ENCODE measurements at places on chromosomes 5 and 9.

DNA sequence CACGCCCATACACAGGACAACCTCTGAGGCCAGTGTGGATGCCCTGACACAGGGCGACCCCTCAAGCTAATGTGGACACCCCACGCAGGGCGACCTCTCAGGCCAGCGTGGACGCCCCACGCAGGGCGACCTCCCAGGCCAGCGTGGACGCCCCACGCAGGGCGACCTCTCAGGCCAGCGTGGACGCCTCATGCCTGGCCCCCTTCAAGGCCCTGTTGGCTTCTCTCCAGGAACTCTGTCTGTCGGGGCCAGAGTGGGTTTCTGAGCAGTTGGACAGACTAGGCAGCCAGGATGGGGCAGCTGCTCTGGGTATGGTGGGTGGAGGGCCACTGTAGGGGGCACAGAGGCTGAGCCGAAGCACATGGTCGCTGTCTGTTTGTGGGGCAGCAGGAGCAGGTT is 47.4 kb downstream of the LMX1B start:
- no peak for DNase-seq

GRCh38 chr5:125214080-125214479 is 467.6 kb upstream of the ZNF608 start:
- no peak for DNase-seq

DNA sequence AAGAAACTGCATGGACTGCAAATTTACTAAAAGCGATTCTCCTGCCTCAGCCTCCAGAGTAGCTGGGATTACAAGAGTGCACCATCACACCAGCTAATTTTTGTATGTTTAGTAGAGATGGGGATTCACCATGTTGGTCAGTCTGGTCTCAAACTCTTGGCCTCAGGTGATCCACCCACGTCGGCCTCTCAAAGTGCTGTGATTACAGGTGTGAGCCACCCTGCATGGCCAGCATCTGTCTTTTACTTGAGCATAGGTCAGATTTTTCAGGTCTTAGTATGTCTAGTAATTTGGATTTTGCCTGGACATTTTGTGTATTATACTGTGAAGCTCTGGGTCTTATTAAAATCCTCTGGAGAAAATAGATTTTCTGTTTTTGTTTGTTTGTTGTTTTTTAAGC is 277.8 kb upstream of the VLDLR start:
- no peak for DNase-seq

GRCh38 chr5:38598994-38599617 is 42.7 kb upstream of the LIFR start:
- DNase-seq, result no peak

GRCh38 chr9:13501018-13501417 is 221.5 kb upstream of the MPDZ start:
- no peak for DNase-seq

DNA sequence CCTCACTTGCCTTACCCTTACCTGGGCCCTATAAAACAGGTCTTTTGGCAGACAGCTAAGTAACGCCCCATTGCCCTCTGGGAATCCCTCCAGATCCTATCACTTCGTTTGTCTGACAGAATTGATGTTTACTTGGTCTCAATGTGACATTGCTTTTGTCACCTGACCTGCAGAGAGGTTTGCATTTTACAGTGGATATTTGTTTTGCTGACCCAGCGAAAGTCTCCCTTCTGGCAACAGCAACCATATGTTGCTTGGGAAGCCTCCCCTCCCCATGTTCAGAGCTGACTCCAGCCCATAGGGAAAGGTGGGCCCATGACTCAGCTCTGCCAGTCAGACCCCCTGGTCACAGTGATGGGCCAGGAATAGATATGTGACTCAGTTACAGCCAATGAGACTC is 54.0 kb upstream of the LARP1 start:
- DNase-seq, result no peak

- DNase-seq, result peak; percentile 34
Measured at GRCh38 chr9:110252509-110253139, 3.7 kb downstream of the TXN start.

- DNase-seq, result no peak
Measured at GRCh38 chr5:52703321-52703720, 84.4 kb upstream of the ITGA1 start.

DNA sequence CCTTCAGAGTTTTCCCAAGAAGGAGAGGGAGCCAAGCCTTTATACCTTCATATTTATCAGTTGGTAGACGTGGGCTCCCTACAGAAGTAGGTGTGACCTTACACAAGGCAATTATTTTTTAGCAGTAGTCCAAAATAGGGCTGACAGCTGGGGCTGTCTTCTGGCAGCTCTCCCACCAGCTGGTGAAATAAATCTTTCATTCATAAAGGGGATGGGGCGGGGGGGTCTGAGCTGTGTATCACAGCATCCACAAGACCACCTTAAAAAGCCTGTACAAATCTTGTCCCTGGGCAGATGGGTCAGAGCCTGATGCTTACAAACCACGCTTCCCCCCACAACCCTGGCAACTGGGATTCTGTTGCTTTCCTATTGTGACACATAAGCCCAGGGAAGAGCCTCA is 19.7 kb downstream of the CSF2 start:
- DNase-seq, result no peak

- DNase-seq, result no peak
Measured at GRCh38 chr9:126157423-126157822, 169.2 kb upstream of the MVB12B start.

GRCh38 chr9:89464300-89464901 is 33.5 kb downstream of the SEMA4D start:
- DNase-seq, result no peak

- DNase-seq, result no peak
Measured at GRCh38 chr9:123682746-123683145, 247.2 kb downstream of the DENND1A start.
